GM12864 (cell line): ENCODE measurements at places on chromosomes 6 and 20.

DNA sequence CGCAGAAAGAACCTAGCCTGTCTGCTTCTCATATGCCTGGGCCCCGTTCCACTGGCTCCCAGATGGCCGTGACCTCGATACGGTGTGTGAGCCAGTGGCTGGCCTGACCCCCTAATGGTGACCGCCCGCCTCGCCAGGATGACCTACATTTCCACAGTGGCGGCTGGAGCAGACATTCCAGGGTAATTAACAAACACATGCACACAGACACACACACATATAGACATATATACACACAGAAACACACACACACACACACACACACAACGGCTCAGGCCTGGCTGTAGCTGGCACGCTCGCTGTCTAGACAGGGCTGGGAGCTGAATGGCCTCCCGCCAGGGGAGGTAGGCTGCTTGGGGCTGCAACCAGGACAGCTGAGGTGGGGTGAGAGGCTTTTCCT is 227.1 kb downstream of the ANKRD60 start:
- no peak for DNase-seq

DNA sequence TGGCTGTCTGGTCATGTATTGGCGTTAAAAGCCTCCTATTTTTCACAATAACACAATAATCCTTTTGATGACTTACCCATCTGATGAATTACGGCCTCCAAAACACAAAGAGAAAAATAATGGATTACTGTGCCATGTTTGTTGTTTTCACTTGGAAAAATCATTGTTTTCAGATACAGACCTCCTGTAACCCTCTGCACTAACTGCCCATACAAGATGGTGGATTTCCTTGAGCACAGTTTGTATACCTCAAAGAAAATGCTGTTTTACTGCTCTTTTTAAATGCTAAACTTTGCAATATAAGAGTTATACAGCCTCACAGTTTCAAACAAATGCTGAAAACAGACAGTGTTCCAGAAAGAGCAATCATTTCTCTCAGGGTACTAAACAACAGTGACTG is 61.0 kb downstream of the SMLR1 start:
- no peak for DNase-seq

DNA sequence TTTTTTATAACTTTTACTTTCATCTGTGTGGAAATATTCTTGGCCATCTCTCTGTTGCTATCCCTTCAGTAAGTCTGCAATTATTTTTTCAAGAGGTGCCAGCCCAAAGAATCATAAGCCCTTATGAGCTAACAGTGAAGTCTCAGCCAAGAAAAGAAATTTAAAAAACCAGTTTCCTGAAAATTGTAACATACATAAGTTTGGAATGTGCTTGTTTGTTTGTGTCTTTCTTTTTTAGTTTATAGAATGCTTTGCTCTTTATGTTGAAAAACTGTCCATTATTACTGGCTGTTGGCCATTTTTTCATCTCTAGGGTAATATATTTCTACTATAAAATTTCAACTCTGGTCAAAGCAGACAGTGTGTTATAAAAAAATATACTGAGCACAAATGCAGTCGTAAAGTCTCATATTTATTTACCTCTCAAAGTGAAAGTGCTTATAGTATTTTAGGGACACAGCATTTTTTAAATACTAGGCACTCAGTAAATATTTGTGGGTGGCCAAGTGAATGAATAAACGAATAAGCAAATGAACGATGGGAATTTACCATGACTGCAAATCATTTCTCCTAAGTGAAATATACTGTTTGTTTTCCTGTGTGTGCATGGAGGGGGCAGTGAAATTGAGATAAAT is 659.7 kb downstream of the KIF16B start:
- no peak for DNase-seq

GRCh38 chr6:7785243-7786035 is 59.5 kb downstream of the BMP6 start:
- no peak for DNase-seq

GRCh38 chr20:24588725-24589340 is 119.4 kb downstream of the SYNDIG1 start:
- DNase-seq = no peak

DNA sequence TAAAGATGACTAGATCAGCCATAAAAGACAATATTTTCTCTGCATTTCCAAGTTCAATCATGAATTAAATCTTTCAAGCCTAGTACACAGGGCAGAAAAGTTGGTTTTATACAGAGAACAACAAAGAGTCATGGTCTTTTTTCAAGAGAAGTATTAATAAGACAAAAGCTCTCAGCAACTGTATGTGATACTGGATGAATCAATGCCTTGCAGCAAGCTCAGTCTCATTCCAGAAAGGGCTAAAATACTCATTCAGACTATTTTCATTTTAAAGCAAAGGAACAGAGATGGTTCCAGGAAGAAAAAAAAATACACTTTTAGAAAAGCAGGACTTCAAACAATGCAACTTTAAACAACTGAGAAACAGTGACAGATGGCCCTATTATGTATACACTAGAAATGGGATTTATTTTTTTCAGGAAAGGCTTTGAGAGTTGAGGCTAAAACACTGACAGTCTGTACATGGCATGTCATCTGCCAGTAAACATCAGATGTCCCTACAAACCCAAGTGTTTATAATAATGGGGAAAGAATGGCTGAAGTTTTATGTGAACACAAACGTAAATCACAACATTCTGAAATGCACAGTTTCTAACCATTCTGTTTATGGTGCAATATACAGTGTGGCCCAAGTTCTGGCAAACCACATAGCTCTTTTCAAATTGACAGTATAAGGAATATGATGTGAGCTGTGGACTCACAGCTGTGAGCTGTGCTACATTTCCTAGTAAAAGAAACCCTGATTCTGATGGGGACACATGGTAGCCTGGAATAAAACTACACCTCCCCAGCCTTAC is 114.3 kb upstream of the DST start:
- no peak for DNase-seq
